ENCODE measurements at places on chromosomes 3 and 15. TPM values are rescaled to one million over a fixed set of nuclear protein-coding genes. Genes with fewer than 3 reads are reported as not detected.

LCTL gene
- polyA plus RNA-seq, result 0.07 TPM

ZDHHC19 gene
- 0.68 TPM for polyA plus RNA-seq

ZPLD1 gene
- 0.11 TPM for polyA plus RNA-seq

SENP8 gene
- polyA plus RNA-seq, result 2.7 TPM

CPLX3 gene
- 1.1 TPM for polyA plus RNA-seq

ARPIN gene
- 7.8 TPM for polyA plus RNA-seq

FBLN2 gene
- polyA plus RNA-seq, result 12.2 TPM

ZBTB47 gene
- 5.1 TPM for polyA plus RNA-seq

MESP2 gene
- polyA plus RNA-seq, result 0.16 TPM

MYL3 gene
- 0.50 TPM for polyA plus RNA-seq

RASGRF1 gene
- 0.52 TPM for polyA plus RNA-seq

AP3B2 gene
- polyA plus RNA-seq, result 5.0 TPM

MORC1 gene
- polyA plus RNA-seq, result 0.27 TPM

MFAP1 gene
- 18.7 TPM for polyA plus RNA-seq

RYR3 gene
- polyA plus RNA-seq, result 10.4 TPM

MUC20 gene
- 5.7 TPM for polyA plus RNA-seq

MUC13 gene
- 0.46 TPM for polyA plus RNA-seq

LTK gene
- 0.66 TPM for polyA plus RNA-seq

TM6SF1 gene
- polyA plus RNA-seq, result 11.7 TPM

SLC28A1 gene
- 0.18 TPM for polyA plus RNA-seq

PARP15 gene
- polyA plus RNA-seq, result 15.7 TPM

KLF13 gene
- polyA plus RNA-seq, result 107 TPM

STAC gene
- polyA plus RNA-seq, result 0.80 TPM

Data from thymus (tissue), 14 donors.